Suppressor macrophage treated with lipopolysaccharide for 4 hours (primary cell): ENCODE measurements at places on chromosomes 12 and 14.

- no peak for DNase-seq
Observed at GRCh38 chr12:113471619-113472171, at the start of gene LHX5. Gene LHX5, minus strand, starts transcription at chr12:113471871. Its CDS starts 373 bp downstream, at chr12:113471498.

GRCh38 chr12:100716945-100717732, 77.4 kb upstream of the ANO4 start:
- DNase-seq, result no peak

DNA sequence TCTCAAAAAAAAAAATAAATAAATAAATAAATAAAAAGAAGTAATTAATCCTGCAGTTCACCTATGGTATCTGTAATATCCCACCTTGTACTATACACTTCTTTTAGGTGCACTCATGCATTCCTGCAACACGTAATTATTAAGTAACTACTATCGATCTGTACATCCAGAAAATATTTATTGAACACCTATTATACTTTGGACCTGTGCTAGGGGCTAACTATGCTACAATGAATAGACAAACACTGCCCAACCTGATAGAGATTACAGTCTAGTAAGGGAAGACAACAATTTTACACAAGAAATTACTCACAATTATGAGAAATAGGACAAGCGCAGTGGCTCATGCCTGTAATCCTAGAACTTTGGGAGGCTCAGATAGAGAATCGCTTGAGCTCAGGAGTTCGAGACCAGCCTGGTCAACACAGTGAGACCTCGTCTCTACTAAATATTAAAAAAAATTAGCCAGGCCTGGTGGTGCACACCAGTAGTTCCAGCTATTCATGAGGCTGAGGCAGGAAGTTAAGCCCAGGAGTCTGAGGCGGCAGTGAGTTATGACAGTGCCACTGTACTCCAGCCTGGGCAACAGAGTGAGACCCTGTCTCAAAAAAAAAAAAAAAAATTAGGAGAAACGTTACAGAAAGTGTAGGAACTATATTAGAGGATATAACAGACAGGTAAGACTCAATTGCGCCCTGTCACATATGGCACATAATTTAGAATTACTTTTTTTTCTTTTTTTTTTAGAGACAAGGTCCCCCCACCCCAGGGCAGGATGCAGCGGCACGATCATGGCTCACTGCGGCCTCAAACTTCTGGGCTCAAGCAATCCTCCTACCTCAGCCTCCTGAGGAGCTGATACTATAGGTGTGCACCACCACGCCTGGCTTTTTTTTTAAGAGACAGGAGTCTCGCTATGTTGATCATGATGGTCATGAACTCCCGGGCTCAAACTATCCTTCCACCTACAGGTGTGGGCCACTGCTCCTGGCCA, 1.2 kb downstream of the NRDE2 start:
- no peak for DNase-seq

GRCh38 chr14:53494587-53494986, 341.5 kb upstream of the DDHD1 start:
- DNase-seq, result no peak

- no peak for DNase-seq
Observed at GRCh38 chr12:16560273-16560672, 45.7 kb downstream of the LMO3 start.

DNA sequence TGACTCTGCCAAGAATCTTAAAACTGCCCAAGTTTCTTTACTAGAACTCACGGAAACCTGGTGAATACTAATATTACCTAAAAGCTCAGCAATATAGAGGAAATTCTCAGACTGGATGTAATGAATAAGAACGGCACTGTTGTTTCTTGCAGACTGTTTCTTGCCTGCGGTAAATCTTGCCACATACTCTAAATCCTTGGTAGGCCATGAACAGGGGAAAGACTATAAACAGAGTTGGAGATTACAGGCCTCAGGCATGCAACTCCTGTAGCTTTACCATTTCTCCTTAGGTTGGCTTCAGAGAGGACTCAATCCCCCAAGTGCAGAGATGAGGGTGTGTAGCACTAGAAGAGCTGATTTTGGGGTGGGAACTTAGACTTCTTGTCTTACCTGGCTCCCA, 1.1 kb downstream of the ALDH6A1 start:
- DNase-seq, result no peak

DNA sequence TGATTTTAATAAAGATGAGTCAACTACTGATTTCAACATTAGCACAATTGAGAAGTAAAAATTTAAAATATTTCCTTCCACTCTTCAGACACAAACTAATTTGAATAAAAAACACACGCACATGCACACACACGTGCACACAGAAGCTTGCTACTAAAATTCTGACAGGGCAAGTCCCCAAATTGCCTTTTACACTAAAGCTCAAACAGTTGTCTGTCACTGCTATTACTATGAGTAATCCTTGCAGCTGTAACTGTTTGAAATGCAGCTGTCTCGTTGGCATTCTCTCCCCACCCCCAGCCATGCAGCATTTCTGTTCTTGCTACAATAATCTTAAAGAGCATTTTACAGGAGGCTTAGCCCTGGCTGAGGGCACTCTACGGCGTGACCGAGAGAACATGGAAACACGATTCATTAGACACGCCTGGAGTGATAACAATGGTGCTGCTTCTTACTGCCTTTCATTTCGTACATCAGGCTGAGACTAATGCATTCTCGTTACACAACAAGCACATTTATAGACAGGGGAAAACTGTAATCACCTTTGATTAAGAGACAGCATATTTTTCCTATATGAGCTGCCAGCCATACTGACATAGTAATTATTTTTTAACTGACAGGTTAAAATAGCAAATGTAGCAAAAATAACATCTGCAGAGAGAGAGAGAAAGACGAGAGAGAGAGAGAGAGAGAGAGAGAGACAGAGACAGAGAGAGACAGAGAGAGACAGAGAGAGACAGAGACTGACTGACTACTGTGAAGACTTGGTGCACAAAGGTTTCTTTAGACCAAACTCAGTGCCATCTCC, 153.8 kb downstream of the MED13L start:
- DNase-seq, result peak; percentile 64
